ENCODE measurements at places on chromosomes 11 and 22.

- no peak for DNase-seq
These were observed 11.1 kb upstream of the C11orf24 start for GRCh38 chr11:68282861-68283230.

DNA sequence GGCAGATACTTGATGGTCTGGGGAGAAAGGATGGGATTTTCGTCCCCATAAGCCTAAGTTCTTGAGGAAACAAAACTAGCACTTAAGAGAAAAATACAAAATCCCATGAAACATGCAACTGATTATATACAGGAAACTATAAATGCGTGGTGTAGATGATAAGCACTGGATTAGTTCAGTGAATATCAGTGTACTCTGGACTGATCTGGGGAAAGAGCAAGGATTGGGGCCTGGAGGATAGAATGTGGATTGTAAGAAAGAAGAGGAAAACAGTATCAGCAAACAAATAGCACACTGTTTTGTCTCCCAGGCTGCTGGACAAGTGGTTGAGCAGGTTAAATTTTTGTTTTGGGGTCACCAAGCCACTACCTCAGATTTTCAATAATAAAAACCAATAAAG, 49.8 kb downstream of the DCUN1D5 start:
- no peak for DNase-seq

- no peak for DNase-seq
These were observed 4.7 kb downstream of the SIK2 start for GRCh38 chr11:111606986-111607385.

DNA sequence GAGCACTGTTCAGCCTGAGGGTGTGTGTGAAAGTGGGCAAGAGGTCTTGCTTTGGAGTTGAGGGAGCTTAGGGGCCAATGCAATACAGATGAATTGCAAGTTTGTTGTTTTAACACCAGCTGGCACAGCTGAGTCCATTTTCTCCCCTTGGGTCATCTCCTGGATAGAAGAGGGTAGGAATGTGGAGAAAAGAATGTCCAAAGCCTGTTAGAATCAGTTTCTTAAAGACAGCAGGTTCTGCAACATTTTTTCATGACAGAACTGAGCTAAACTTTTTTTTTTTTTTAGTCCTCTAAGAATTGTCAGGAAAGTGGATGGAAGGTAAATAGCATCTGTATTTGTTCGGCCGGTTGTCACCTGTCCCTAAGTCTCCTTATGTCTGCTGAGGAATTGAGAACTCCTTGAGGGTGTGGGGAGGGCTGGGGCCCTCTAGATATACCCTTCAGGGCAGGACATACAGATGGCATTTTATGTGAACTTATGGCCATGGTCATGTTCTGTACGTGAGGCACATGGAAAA, 211.1 kb upstream of the CADM1 start:
- no peak for DNase-seq

- no peak for DNase-seq
These were observed 75.3 kb downstream of the PDE2A start for GRCh38 chr11:72598906-72599305.

DNA sequence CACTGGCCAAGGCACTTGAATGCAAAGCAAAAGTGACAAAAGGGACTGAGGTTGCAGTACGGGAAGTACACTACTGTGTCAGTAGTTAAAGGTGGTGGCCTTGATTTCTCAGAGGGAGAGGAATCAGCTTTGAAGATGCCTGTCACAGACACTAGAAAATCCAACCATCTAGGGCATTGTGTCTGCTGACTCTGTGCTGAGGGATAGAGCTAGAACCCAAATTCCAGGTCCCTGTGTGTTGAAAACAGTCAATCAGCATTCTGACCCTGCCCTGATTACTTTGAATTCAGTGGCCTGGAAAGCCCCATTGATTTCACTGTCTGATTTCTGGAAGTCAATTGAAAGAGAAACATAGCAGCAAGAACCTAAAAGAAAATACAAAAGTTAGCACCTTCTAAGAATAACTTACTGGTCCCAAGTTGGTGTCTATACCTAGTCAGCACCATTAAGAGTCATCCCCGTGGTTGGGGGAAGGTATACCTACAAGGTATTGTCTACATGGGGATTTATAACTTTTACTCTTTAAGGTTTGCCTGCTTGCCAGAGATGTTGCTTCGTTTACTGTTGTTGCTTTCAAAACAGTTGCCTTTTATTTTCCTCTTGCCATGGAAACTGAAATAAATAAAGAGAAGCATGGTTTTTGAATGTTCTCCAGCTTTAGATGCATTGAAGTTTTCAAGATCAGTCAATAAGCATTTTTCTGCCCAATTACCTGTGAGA, 97.3 kb downstream of the PDHX start:
- DNase-seq: no peak

DNA sequence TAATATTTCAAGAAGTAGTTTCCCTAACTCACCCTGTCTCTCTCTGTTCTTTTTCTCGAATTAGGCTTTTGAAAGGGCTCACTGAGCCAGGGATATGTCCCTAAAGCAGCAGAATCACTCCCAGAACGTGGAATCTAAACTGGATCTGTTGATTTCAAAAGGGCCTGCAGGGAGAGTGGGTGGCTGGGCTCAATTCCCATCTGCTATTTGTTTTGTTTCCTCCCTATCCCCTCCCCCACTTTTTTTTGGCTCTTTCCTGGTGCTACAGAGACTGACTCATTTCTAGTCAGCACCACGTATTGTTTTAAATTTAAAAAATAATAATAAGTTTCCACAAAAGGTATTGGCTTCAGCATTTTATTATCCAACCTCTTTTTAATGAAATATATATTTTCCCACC, 961.5 kb downstream of the FAM181B start:
- DNase-seq: no peak

DNA sequence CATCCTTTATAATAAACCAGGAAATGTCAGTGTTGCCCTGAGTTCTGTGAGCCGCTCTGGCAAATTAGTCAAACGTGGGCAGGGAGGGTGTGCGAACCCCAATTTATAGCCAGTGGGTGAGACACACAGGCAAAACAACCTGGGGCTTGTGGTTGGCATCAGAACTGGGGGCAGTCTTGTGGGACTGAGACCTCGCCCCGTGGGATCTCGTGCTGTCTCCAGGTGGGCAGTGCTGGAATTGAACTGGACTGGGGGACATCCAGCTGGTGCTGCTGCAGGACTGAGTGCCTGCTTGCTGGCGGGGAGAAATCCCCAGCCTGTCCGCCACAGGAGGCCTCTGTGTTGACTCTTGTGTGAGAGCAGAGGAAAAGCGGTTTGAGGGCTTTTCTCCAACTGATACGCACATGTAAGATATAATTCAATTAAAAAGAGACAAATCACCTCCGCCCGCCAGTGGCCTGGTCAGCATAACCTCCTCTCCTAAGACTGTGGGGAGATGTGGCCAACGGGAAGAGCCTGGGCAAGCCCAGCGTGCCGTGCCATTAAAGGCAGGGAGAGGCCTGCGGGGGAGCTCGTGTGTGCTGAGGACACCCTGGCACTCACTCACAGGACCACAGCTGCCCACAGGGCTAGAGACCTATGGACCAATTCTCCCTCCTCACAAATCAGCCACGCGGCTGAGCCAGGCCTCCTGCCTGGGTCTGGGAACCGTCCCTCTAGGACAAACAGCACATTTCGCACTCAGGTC, 18.4 kb downstream of the SULT4A1 start:
- DNase-seq: no peak

- DNase-seq: no peak
These were observed 2.6 kb downstream of the OVOL1 start for GRCh38 chr11:65789230-65790103.

DNA sequence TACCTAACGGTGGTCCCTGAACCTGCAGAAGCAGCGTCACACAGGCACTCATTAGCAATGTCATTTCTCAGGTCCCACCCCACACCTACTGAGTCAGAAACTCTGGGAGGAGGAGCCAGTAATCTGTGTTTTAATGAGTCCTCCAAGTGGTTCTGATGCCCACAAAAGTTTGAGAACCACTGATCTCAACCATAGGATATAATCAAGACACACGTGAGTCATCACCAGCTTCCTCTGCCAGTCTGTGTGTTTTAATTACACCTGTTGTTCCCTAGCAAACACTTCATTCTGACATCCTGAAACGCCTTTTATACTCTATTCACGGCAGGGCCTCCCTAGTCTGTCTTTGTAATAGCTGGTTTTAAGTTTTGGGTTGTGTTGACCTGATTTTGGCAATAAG, 5.8 kb downstream of the TECTA start:
- no peak for DNase-seq

GRCh38 chr22:45948081-45948648, 28.8 kb downstream of the WNT7B start:
- DNase-seq: no peak

GRCh38 chr11:69686856-69687255, 11.7 kb upstream of the LTO1 start:
- DNase-seq: no peak

DNA sequence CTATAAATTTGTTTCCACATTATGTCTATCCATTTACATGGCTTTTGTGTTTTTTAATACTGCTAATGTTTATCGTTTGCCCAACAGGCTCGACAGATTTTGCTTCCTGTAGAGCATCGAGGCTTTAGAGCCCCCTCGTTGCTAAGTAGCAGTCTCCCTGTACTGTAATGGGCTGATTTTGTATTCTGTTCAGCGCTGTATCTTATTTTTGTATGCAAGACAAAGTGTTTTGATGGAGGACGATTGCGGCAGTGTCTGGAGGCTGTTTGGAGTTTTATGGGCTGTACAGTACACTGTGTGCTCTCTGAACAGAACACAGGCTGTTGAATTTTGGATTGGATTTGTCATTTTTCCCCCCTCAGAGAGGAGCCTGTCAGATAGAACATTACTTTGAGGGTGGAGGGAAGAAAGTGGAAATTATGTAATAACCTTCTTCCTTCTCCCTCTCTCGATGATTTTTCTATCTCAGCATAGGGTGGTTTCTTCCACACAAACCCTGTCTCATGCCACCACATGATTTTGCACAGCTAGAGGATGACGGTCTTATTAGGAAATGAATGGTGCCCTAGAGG, 104.4 kb downstream of the ZBTB16 start:
- DNase-seq: no peak

GRCh38 chr22:49204599-49205482, 622.8 kb downstream of the BRD1 start:
- DNase-seq: no peak

- no peak for DNase-seq
These were observed 13.5 kb upstream of the DTX4 start for GRCh38 chr11:59158206-59159068.

GRCh38 chr22:19407649-19408606, 23.6 kb downstream of the HIRA start:
- no peak for DNase-seq

DNA sequence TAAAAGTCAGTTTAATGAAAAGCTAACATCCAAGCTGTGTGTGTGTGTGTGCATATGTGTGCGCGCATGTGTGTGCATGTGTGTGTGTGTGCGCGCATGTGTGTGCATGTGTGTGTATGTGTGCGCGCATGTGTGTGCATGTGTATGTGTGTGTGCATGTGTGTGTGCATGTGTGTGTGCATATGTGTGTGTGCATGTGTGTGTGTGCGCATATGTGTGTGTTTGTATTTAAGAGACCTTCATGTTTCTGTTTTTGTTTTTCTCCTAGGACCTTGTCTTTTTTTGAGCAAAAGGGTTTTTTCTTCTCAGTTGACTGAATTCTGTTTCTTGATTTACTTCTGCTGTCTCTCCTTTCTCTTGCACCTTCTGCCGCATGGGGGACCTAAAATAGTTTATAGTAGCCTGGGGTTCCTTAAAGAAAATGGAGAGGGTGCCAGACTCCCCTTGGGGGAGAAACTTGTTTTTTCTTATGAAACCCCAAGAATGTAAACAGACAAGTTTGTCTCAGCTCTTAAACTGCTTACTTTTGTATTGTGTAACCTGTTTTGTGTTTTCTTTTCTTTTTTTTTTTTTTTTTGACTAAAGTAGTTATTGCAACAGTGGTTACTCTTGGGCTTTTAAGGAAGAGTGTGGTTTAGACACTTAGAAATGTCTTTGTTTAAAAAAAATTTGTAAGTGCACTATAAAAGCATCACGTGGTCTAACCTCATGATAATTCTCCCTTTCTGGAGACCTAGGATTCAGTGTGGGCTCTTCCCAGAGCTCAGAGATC, 53.0 kb downstream of the OSBPL5 start:
- no peak for DNase-seq

DNA sequence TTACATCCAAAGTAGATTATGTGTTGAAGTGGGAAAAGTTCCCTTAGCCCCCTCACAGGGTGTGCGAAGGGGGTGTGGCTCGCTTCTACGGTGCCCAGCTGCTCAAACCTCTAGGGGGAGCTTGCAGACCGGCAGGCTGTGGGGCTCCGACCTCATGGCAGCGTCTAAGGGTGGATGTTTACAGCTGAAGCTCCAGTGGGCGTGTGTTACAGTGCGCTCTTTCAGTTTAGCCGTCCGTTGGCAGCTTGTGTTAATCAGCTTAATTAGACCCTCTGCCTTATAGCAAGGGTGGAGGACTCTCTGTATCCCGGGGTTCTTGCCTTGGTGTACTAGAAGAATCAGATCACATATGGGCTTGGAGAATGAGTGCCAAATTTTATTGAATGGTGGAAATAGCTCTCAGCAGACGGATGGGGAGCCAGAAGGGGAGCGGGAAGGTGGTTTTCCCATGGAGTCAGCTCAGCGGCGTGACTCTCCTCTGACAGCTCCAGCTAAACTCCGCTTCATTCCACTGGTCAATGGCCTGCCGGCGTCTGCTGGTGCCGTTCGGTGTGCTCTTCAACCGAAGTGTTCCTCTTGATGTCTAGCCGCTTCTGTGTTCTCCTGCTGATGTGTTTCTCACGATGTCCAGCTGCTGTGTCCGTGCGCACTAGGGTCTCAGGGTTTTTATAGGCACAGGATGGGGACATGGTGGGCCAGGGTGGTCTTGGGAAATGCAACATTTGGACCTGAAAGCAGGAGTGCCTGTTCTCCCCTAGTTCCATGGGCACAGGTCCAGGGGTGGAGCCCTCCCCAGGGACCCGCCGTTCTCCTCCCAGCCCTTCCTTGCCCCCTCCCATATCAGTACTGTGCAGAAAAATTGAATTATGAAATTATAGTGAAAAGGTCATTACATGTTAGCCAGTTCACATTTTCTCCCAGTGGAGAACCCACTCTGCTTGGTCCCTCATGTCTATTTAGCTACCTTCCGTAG, 28.6 kb upstream of the OR10G7 start:
- peak; percentile 17 for DNase-seq

- DNase-seq: no peak
These were observed 47.2 kb downstream of the KCNQ1OT1 start for GRCh38 chr11:2652333-2653197.

DNA sequence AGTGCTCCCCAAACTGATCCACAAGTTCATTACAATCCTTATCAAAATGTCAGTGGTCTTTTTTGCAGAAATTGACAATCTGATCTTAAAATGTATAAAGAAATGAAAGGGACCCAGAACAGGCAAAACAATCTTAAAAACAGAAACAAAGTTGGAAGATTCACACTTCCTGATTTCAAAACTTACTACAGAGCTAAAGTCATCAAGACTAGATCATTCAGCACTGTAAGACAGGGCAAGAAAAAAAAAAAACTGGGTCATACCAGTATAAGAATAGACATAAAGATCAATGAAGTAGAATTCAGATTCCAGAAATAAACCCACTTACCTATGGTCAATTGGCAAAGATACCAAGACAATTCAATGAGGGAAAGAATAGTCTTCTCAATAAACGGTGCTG, 4.5 kb upstream of the STK33 start:
- DNase-seq: no peak

- DNase-seq: no peak
These were observed 24.8 kb downstream of the KIF18A start for GRCh38 chr11:28083118-28083517.

Data from activated naive CD4-positive, alpha-beta T cell (primary cell).